ENCODE measurements at places on chromosomes 5 and 9. TPM values are rescaled to one million over a fixed set of nuclear protein-coding genes. Genes with fewer than 3 reads are reported as not detected.

Gene PCDHGA2
- 0.65 TPM for total RNA-seq

Gene SAPCD2
- 28.6 TPM for total RNA-seq

Gene IRGM
- 0.13 TPM for total RNA-seq

Gene PRDM9
- total RNA-seq: not detected

Gene PCDHB16
- 0.05 TPM for total RNA-seq

Gene RNF180
- 0.31 TPM for total RNA-seq

Gene SARDH
- 0.09 TPM for total RNA-seq

Gene ACER2
- 2.6 TPM for total RNA-seq

Gene RASA1
- 23.7 TPM for total RNA-seq

Gene PTGDS
- 0.71 TPM for total RNA-seq

Measured in A549 treated with CpdA at 1 μM for 4 hours (cell line).